Activated T-helper 1 cell treated with anti-CD3 and anti-CD28 coated beads, Interleukin-2, amount 50 U/mL, for 16 hours (primary cell): ENCODE measurements at places on chromosomes 3 and 15.

DNA sequence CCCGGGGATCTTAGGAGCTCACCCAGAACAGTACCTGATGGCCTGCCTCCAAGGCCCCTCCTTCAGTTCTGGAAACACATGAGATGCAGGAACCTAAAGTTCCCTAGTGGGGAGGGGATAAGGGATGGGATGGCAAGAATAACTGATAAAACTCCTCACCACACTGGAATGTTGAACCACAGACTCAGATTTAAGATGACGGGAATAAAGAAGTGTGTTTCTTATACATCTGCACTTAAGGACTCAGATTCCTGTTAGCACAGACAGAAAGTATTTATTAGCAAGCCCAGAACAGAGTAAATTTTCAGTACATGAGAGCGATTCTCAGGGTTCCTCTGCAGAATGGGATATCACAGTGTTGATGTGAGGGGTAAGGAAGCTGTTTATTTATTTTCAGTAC is 245.2 kb downstream of the TLE3 start:
- no peak for DNase-seq

DNA sequence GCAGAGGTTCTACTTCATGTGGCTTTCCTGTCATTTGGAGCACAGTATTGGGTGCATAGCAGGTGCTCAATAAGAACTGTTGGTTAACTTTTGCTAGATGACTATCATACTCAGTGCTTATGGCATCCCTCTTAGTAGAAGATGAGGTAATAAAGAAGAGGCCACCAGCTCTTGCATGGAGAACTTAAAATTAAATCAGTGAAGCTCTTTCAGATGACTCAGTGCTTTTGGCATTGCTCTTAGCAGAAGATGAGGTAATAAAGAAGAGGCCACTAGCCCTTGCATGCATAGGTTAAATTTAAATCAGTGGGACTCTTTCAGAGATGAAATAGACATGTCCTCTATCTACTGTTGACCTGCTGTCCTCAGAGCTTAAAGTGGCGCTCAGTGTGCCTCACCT is 109.4 kb upstream of the FGF7 start:
- no peak for DNase-seq

DNA sequence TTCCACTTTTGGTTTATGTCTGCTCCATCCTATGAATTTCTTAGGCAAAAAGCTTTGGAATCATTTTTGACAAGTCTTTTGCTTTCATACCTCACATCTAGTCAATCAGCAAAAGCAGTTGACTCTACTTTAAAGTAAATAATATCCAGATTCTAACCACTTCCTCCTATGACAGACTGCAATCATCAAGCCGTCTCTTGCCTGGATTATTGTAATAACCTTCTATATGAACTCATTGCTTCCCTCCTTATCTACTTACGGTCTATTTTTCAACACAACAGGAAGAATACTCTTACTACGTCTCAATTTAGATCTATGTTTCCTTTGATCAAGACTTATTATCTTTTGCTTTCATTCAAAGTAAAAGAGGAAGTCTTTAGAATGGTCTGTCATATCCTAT is 20.7 kb downstream of the CLDN1 start:
- no peak for DNase-seq

GRCh38 chr3:30081904-30082303 is 524.5 kb upstream of the TGFBR2 start:
- no peak for DNase-seq

- DNase-seq, result no peak
Observed at GRCh38 chr3:77825001-77825827, 785.3 kb downstream of the ROBO2 start.

DNA sequence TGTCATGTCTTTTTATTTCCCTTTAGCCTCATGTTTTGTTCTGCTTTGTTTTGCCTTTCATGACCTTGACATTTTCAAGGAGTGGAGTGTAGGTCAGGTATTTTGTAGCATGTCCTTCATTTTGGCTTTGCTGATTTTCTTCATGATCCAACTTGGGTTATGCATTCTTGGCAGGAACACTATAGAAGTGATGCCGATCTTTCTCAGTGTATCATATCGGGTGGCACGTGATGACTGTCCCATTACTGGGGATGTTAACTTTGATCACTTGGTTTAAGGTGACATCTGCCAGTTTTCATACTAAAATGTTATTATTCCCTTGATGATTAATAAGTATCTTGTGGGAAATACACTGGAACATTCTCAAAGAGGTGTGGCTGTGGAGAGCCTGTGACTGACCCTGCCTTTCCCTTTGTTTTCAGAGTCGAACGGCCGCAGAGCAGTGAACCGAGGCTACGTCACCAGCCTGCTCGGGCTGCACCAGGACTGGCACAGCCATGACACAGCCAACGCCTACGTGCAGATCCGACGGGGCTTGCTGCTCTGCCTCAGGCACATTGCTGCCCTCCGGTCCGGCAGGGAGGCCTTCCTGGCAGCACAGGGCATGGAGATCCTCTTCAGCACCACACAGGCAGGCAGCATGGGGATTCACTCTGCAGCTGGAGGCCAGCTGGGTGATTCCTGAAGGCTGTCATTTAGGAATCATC is 167.7 kb downstream of the AGBL1 start:
- no peak for DNase-seq

- no peak for DNase-seq
Observed at GRCh38 chr3:9732740-9733115, 1.2 kb downstream of the BRPF1 start.

GRCh38 chr3:41580274-41580959 is 381.1 kb downstream of the CTNNB1 start:
- DNase-seq, result no peak

GRCh38 chr15:96699871-96700401 is 369.4 kb downstream of the NR2F2 start:
- DNase-seq, result no peak
